ENCODE measurements at places on chromosomes 2 and 18.

- no peak for DNase-seq
Observed at GRCh38 chr2:25335971-25336370, 5.8 kb downstream of the DNMT3A start.

DNA sequence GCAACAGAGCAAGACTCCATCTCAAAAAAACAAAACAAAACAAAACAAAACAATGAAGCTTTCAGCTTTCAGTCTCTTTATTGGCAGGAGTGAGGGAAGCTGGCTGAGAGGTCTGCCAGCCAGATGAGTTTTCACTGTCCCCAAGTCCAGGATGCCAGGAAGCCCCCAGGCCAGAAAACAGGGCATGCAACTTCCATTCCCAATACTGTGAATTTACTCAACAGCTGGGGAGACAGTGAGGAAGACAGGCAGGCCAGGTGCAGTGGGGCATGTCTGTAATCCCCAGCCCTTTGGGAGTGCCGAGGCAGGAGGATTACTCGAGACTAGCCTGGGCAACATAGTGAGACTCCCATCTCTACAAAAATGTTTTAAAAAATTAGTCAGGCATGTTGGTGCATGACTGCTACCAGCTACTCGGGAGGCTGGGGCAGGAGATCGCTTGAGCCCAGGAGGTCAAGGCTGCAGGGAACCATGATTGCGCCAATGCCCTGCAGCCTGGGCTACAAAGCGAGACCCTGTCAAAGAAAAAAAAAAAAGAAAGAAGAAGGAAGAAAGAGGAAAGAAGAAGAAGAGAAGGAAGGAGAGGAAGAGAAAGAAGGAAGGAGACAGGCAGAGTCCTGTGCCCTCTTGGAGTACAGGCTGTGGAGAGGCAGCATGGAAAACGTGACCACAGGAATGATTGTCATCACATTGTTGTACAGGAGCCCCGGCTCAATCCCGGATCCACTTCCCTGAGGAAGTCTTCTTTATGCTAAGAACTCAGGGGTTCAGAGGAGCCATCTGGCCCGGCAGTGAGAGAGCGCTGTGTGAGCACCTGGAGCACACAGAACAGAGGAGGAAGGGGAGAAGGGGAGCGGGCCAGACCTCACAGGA, 29.2 kb upstream of the POMC start:
- DNase-seq: no peak

- no peak for DNase-seq
Observed at GRCh38 chr2:226583715-226584114, 215.9 kb downstream of the IRS1 start.

DNA sequence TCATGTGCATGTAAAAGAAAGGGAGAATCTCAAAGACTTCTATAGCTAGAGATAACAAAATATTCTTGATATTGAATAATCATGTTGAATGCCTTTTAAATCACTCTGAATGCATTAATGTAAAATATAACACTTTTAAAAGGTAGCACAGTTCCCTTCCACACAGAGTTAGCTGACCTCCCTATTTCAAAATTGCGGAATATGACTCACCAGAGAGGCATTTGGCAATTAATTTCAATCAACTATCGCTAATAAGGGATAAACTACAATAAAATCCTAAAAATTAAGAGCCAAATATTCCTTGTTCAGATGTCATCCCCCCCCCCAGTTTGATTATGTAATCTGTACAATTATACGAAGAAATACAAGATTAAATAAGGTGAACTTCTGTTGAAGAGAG, 29.3 kb downstream of the ZC3H15 start:
- DNase-seq: no peak

DNA sequence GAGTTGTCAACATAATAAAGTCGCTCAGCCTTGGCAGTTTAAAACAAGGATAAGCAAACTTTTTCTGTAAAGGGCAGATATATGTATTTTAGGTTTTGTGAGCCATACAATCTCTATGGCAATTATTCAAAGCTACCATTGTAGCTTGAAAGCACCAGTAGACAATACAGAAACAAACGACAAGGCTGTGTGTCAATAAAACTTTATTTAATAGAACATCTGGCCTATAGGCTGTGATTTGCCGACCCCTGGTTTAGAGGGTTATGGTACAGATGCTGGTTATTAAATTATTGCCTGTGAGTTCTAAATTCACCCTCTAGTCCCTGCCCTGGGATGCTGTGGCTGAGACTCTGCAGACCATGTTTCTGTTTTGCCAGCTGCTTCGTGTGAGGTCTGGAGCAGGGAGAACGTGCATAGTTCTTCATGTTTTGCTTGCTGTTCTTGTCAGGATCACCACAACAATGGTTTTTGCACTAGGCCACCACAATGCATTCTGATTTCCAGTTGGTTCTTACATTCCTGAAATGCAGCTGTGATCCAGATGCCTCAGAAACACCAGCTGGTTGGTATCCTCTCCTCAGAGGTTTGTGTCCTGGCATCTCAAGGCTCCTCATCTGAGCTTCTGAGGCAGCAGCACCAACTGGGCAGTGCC, 46.6 kb downstream of the ICOS start:
- no peak for DNase-seq

- DNase-seq: no peak
Observed at GRCh38 chr2:18834341-18834740, 245.0 kb upstream of the NT5C1B start.

- DNase-seq: no peak
Observed at GRCh38 chr18:33152376-33152775, 288.1 kb downstream of the CCDC178 start.

DNA sequence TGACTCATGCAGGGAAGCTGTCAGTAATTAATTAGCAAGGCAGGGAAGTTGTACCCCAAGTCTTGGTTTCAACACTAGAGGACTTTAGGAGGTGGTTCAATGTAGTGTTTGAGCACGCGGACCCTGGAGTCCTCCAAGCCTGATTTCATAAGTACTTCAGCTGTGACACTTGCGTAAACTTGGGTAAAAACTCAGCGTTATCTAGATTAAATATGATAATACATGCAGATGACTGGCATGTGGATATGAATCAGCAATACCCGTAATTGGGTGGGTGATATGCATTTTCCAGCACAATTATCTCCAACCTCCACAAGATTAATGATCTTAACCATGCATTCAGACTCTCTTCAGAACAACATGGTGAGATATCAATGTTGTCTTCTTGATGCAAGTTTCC, 5.2 kb downstream of the UGT1A7 start:
- DNase-seq: no peak

DNA sequence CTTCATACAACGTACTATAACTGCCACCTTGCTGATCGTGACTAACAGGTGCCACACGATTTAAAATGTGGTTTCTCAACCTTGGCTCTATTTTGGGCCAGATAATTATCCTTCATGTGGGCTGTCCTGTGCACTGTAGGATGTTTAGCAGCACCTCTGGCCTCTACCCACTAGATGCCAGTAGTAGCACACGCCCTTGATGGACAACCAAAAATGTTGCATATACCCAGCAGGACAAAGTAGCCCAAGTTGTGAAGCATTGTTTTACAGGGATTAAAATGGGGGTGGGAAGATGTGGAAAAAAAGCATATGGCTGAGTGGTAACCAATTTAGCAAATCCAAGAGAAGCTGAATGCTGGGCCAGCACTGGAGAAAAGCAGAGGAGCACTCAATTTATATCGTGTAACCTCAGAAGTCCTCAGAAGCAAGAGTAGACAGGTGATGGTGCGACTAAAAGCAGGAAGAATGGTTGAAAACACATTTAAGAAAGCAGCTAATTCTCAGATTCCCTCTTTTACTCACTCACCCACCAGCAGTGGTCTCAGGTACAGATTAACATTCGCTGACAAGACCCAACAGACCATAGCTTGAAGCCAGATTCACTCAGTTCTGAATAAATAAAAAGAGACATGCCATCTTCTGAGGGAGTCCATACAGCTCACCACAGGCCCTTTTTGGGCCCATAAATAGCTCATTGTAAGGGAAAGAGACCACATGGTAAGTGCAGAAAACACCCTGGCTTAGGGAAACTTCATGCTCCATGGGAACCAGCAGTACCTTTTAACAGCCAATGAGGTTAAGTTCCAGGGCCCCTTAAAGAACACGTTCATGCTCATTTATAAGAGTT, 50.6 kb downstream of the RAPH1 start:
- DNase-seq: peak; percentile 3

DNA sequence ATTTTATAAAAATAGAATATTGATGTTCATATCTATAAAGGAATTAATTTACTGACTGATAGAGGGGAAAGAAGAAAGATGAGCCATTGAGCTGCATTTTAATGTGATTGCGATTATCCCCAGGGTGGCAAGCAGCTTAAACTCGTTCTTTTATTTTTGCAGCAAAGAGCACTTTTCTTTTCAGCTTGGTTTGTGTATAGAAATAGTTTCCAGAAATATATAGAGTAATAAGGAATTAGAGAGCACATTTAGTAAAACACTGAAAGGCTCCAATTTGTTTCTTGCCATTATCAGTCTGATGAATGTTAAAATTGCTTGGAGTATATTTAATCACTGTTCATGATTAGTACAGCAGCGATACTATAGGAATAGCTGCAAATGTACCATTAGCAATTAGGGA, 119.5 kb downstream of the MYO3B start:
- DNase-seq: no peak

GRCh38 chr2:241469746-241470145, 38.6 kb downstream of the STK25 start:
- DNase-seq: no peak

DNA sequence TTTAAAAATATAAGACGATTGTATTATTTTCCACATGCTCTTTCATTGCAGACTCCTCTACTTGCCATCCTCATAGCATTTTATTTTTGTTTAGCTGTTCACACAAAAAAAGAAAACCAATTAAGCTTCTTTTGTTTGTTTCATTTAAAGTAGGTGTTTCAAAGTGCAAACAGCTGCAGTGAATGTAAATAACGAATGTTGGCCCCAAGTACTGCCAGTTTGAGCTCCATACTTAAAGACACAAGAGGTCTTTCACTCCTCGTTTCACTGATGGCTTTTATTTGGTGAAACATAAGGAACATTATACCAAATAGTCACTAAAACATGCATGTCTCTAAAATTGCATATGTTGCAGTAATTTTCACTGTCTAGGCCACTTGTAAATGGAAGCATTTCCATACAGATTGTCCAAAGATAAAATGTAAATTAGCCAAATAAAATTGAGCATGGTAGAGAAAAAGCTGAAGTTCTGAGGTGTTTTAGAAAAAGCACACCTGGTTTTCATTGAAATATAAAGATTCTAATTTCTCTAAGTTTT, 253.4 kb downstream of the TMX3 start:
- no peak for DNase-seq

DNA sequence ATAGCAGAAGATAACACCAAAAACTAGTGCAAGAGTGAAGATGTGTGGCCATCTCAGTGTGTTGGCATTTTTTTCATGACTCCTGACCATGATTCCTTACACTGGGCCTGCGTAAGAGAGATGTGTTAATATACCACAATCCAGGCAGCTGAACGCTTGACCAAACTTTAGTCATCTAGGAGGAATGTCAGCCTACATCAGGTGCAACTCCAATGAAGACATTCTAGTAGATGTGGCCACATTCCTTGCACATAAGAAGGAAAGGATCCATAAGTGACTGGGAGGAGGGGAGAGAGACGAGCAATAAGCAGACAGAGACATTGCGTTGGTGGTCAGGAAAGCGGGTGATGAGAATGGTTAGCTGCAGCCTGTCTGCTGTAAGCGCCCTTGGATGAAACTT, 42.6 kb downstream of the CYRIA start:
- DNase-seq: no peak

DNA sequence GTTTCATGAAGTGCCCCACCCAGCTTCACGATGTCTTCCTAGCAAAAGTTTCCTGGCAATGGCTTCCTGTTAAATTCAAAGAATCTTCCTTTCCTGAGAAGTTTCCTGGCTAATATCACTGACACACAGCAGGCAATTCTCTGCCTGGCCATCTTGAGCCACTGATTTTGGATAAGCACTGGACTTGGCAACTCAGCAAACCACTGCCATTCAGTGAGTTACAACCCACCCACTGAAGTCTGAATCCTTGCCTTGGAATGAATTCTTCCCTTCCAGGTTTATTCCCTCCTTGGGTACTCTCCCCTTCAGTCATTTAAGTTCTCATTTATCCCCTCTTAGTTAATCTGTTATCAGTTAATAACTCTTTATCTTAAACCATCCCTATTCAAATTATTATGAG, 426.0 kb downstream of the MBD2 start:
- no peak for DNase-seq

DNA sequence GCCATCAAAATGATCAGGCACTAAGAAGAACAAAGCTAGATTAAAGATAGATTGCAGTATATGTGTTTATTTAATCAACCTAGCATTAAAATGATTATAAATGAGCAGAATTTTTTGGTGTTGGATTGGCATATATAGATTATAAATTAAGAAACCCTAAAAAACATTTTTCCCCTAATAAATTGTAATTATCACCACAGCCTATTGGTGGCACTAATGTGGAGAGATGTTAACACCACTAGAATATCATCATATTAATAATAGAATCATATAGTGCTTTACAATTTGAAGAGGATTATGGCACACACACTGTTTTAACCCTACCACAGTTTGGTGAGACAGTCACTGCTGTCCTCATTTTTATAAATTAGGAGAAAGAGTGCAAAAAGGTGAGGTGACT, 112.4 kb upstream of the RND3 start:
- DNase-seq: no peak

DNA sequence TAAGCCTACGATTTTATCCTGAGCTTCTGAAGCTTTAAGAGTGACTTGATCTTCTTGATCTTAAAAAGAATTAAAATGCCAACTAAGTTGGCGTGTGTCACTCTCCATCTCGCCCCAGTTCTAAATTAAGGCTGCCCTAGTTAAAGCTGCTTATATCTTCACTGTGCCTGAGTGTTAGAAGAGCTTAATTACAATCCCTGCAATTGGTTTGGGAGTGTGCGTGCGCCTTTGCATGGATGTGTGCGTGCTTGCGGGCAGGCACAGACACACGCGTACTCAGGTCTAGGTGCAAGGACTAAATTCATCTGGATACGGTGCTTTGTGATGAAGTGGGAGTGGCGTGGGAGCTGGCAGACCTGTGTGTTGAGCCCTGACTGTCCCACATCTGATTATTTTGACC, 201.5 kb downstream of the FAM210A start:
- no peak for DNase-seq

GRCh38 chr2:34912084-34912483, 1313.0 kb upstream of the FAM98A start:
- DNase-seq: no peak

DNA sequence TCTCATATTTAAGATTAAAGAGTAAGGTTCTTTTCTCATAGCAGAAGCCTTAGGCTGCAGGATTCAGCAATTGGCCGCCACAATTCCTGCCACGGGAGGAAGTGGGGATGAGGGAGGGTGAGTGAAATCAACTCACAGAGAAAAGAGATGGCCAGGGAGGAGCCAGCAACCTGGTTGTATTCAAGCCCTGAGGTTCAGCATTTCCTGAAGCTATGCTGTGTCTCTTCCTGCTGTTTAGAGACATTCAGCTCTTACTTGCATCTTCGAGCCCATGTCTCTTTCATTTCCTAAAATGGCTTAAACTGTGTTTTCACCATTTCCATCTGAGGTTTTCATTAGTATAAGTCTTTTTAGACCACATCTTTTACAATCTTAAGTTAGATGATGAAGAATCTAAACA, 522.6 kb downstream of the CNTNAP5 start:
- DNase-seq: no peak
